H54 (cell line): ENCODE measurements at places on chromosomes 3 and 15.
A peak's percentile ranks its signal among the peaks of the same experiment; 100 is the strongest.

DNA sequence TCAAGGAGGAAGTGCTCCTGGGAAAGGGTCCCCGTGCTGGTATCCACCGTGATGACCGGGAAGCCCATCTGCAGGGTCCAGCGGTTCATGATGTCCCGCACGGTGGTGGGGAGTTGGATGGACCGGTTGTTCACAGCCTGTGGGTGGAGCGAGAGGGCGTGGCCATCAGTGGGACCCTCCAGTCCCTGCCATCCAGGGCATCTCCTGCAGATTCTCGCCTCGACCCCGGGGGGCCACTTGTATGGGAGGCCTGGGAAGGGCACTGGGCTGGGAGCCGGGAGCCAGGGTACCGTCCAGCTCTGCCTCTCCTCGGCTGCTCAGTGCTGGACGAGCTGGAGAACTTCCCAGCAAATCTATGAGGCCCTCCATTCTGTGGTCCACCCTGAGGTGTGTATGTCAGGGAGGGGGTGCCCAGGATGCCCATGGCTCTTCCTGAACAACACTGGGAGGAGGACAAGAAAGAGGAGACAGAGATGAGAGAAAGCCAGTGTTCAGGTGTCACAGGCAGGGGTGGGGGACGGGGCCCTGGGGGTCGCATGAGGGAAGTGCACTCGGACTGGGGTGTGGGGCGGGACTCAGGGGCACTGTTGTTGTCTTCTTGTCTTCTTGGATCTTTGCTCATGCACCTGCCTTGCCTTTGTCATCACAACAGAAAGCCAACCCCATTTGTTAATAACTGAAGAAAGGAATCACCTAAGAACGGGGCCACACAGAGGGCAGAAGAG lies 13.0 kb downstream of the ANPEP start:
- DNase-seq = no peak

DNA sequence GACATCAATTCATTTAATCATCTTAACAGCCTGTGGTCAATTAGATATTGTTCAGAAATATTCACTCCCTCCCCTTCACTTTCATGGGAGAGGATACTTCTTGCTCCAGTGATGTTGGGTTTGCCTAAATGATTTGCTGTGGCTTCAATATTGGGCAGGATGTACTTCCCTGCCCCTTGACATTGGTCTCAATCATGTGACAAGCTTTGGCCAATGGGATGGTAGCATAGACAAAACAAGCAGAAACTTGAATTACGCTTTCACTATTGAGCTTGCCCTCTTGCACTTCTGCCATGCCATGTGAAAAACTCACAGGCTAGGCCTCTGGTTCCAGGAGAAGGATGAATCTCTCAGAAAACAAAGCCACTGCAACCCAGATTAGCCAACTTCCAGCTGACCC lies 42.2 kb upstream of the STT3B start:
- no peak for DNase-seq

GRCh38 chr3:64491843-64492242 lies 196.0 kb downstream of the ADAMTS9 start:
- no peak for DNase-seq

GRCh38 chr15:83692746-83693581 lies 39.0 kb downstream of the ADAMTSL3 start:
- no peak for DNase-seq

DNA sequence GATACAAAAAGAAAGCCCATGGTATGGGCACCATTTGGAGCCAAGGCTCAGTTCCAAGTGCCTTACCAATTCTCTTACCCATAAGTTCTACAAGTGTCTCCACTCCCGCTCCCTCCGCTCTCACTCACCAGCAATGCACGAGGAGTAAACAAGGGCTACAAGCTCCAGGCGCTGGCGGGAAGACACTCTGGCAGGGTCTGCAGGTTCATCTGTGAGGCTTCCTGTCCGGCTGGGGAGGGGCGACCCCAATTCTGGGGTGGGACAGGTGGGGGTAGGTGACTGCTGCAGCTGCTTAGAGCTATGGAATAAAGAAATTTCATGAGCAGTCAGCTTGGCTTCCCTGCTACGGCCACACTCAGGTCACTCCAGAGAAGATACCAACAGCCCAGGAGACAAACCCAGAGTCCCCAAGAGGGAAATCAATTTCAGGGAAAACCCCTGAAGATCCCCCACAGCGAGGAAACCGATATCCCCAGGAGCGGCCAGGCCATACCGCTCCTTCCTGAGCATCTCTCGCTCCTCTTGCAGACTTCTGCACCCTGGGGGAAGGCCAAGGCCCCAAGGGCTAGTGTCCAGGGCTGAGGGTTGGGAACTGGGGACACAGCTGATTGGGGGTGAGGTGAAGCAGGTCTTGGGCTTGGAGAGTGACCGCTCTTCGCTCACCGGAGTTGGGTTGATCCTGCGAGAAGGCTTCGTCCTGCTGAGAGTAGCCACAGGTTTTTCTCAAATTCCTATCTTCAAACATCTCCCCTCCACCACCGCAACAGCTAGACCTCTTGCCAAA lies 1.4 kb downstream of the CDAN1 start:
- DNase-seq = no peak

DNA sequence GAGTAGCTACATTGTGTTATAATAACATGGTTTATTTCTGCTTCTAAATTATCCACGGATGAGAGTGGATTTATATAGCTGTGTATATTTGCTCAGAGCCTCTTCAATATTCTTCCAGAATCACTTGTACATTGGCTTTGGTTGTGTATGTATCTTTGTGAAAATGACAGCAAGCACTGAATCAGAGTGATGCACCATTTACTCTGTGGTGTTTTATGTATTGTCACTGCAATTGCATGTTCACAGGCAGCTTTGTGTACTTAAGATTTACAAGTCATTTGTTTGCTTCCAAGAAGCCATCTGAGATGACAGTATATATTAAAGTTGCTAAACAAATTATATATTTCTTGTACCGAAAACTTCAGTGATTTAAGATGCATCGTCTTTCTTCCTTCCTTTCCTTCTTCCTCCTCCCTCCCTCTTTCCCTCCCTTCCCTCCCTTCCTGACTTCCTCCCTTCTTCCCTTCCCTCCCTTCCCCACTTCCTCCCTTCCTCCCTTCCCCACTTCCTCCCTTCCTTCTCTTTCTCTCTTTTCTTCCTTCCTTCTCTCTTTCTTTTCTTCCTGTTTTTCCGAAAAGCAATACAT lies 362.3 kb upstream of the GOLIM4 start:
- no peak for DNase-seq

DNA sequence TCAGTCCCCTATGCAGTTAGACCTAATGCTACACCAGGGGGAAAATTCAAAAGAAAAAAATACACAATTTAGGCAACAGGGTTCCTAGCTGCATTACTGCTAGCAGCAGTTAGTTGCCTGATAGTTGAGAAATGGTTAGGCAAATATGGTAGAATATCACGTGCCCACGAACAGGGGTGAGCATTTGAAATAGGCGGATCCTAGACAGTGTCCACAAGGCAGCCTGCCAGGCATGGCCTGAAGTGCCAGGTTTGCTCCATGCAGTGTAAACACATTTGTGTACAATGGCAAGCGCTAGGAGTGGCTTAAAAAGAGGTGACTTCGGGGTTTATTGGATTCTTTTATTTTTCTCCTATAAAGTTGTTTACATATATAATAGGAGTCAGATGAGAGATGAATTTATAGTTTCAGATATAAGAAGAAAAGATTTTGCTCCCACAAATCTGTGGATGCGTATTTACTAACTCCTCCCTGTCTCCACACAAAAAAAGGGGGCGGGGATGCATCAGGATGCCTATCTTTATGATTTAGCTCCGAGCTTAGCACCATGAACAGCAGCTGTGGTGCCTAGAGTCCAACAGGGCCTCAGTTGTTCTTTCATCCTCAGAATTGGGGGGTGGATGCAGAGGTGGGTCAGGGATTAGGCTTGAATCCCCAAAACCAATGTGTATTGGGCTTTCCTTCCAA lies 3.9 kb upstream of the TGM4 start:
- DNase-seq = no peak

GRCh38 chr3:53257465-53257864 lies 1.6 kb upstream of the TKT start:
- no peak for DNase-seq

DNA sequence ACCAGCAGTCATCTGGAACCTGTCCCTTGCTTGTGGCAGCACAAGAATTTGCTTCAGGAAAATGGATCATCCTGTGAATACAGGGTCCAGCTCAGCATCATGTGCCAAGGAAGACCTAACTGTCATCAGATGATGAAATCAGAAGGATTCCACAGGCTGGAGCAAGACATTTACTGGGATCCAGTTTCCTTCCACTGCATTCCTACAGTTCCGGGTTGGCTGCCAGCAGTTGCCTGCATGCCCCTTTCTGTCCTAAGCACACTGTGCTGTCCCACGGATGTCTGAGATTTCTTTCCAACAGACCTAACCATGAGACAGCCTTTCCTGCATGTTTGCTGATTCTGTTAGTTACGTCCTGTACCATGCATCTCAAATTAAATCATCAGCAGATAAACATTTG lies 140.7 kb downstream of the IMPG2 start:
- no peak for DNase-seq

- no peak for DNase-seq
Measured at GRCh38 chr3:15420871-15421270, 6.5 kb downstream of the METTL6 start.

- DNase-seq = no peak
Measured at GRCh38 chr3:62774221-62774620, 101.0 kb downstream of the CADPS start.

DNA sequence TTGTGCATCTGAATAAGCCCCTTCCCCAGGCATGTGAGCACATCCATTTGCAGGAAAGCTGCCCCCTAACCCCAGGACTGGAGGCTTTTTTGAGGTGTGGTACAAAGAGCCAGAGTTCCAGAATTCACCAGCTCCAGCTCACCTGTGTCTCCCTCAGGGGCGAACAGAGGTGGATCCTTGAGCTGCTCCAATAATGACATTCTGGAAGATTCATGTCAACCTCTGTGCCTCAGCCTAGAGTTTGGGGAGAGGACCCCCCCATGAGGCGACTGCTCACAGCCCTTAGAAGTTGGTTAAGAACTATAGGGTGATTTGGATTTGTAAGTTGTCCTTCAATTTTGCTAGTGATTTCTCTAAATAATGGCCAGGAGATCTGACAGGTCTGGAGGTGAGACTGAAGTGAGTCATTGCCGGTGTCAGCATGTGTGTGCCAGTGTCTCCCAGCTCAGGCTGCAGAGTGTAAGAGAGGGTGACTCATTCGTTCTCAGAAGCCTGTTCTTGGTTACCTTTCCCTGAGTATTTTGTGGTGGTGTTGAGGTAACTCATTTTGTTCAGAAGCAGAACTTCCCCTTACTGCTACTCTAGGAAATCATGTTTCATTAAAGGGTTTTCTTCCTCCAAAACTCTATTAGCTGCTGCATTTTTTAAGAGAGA lies 136.9 kb upstream of the TOPAZ1 start:
- peak; percentile 84 for DNase-seq

DNA sequence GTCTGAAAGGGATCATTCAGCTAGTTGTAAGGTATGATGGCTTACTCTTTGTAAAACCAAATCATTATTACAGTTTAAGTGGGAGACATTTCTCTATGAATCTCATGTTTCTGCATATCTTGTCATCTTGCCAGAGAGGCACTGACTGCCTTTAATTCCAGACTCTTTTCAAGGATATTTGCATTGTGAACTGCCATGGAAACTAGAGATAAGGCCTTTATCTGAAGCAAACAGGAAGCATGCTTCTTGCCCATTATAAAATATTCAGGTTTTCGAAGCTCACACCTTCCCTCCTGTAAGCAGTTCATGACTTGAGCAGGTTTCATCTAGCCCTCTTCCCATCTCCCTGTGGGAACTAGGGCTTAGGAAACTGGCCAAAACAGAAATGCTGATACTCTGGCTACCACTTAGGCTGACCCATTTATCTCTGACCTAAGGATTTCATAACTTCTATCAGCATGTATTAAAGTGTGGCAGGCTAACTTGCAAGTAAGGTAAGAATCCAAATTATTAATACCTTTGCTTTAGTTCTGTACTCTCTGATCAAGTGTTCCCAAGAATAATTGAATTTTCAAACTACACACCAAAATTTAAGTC lies 326.6 kb upstream of the ALCAM start:
- DNase-seq = no peak

DNA sequence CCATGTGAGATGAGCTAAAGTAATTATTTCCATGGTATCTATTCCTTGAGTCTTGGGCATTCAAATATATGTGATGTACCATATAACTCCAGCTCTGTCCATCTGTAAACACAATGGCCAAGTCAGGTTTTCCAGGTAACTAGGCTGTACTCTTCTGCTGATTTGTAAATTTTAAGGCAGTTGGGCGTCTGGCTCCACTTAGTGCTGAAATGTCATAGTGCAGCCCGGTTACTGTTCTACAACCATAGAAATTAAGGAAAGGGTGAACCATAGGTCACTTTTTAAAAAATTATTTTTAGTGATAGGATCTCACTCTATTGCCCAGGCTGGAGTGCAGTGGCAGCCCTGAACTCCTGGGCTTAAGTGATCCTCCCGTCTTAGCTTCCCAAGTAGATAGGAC lies 44.7 kb upstream of the GOLM2 start:
- DNase-seq = no peak

DNA sequence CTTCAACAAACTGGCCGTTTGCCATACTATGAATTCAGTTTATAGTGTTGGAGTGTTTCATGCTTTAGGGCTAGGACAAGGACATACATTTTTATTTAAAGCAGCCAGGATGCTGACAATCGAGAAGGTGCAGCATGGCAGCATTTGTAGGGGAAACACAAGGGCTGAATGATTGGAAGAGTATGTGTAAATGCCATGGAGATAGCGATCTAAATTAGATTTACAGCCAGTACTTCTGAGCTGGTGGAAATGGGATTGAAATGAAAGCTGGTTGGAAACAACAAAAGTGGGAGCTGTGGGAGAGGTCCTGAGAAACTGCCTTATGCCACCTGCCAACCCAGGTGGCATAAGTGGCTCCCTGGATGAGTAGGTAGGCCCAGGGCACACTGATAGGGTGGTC lies 209.9 kb upstream of the MRPL3 start:
- no peak for DNase-seq

DNA sequence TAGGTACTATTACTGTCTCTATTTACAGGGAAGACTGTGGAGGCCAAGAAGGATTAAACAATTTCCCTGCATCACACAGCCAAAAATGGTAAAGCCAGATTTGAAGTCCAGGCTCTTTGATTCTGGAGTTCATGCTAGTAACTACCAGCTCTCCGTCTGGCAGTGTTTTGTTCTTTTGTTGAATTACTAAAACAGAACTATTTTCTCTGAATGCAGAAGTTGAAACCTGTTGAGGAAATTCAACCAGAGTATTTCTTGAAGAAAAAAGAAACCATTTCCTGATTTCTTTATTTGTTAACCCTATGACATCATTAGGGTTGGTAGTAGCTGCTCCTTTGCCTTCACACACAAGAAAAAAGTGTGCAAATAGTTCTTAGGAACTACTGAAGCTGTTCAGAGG lies 34.3 kb downstream of the CRTC3 start:
- no peak for DNase-seq
